ENCODE measurements at places on chromosomes 6 and 20.
A peak's percentile ranks its signal among the peaks of the same experiment; 100 is the strongest.

- no peak for DNase-seq
Measured at GRCh38 chr6:157170535-157170934, 152.8 kb downstream of the TMEM242 start.

DNA sequence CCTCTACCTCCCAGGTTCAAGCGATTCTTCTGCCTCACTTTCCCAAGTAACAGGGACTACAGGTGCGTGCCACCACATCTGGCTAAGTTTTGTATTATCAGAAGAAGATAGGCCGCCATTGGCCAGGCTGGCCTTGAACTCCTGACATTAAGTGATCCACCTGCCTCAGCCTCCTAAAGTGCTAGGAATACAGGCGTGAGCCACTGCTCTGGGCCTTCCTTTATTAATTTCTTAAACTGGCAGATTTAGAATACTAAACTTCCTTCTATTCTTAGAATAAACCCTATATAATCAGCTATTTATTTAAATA lies 86.6 kb downstream of the HFE start:
- DNase-seq: no peak

- DNase-seq: no peak
Measured at GRCh38 chr6:219019-219570, 73.2 kb upstream of the DUSP22 start.

DNA sequence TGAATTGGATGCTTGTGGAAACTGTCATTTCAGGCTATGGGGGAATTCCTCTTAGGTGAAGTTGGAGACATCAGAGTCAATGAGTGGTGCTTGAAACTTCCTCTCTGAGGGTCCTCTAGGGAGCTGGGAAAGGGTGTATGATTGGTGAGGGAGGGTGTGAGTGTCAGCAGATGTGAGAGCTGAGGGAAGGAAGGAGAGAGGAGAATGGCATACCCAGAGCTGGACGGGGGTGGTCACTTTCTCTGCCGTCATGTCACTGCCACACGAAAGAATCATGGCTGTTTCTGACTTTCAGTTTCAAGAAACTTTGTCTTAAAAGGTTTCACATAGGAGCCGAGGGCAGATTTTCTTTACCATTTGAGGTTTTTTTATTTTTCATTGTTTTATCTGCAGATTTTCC lies 50.3 kb downstream of the DEK start:
- peak; percentile 35 for DNase-seq

- DNase-seq: no peak
Measured at GRCh38 chr20:57503035-57503658, 21.8 kb downstream of the CTCFL start.

GRCh38 chr6:157823001-157823527 lies at the start of gene SNX9:
Gene SNX9, plus strand, starts transcription at chr6:157823246. Its CDS starts 189 bp downstream, at chr6:157823435.
- peak; percentile 81 for DNase-seq

- DNase-seq: no peak
Measured at GRCh38 chr6:104521176-104521575, 338.5 kb downstream of the HACE1 start.

GRCh38 chr20:42906120-42906519 lies 283.6 kb downstream of the PTPRT start:
- no peak for DNase-seq

DNA sequence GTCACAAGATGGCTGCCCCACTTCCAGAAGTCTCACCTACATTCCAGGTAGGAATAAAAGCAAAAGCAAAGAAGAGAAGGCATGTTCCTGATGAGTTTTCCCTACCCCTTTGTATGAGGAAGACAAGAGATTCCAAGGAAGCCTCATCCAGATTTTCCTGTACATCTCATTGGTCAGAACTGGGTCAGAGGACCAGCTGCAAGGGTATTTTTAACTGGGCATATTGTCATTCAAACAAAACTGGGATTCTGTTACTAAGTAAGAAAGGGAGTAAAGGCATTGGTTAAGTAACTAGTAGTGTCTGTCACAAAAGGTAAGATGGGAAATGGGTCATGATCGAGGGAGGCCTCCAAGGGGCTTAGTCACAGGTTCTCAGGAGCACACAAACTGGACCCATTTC lies 28.2 kb upstream of the RIMS4 start:
- no peak for DNase-seq

GRCh38 chr20:47493963-47494293 lies 7.8 kb upstream of the NCOA3 start:
- no peak for DNase-seq

DNA sequence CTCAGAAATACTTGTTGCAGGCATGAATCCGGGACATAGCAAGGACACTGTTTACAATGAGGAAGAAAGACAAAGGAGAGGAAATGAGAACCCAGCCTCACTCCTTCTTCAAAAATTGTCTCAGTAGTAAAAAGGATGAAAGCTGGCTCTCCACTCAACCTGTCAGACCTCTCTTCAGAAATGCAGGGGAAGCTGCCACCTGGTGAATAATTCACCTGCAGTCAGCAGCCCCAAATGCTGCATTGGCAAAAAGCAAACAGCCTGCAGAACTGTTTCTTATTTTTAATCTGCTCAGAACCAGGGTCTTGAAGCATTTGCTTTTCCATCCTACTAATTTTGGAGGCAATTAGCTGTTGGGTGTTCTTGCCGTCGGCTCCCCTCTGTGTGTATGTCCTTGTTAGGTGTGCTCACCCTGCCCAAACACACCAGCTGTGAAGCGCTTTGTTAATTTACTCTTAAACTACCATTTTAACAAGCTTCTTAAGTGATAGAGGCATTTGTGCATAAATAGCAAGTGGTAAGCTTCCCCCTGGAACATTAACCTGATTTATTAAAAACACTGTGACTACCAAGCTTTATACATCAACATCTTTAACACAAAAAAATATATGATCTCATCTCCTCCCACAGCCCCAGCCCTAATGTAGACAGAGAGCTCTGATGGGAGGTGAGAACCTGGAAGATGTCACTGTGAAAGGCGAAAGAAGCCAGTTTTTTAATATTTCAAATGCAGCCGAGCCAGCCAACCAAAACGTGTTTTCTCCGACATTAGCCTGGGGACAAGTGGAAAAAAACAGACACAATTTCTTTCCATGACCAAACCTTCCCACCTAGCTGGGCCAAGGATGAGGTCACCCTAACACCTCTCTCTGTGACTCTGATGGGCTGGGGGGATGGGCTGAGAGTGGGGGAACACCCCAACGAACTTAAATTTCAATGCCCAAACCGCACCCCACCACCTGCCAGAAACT lies 451.0 kb upstream of the SULF2 start:
- DNase-seq: no peak

DNA sequence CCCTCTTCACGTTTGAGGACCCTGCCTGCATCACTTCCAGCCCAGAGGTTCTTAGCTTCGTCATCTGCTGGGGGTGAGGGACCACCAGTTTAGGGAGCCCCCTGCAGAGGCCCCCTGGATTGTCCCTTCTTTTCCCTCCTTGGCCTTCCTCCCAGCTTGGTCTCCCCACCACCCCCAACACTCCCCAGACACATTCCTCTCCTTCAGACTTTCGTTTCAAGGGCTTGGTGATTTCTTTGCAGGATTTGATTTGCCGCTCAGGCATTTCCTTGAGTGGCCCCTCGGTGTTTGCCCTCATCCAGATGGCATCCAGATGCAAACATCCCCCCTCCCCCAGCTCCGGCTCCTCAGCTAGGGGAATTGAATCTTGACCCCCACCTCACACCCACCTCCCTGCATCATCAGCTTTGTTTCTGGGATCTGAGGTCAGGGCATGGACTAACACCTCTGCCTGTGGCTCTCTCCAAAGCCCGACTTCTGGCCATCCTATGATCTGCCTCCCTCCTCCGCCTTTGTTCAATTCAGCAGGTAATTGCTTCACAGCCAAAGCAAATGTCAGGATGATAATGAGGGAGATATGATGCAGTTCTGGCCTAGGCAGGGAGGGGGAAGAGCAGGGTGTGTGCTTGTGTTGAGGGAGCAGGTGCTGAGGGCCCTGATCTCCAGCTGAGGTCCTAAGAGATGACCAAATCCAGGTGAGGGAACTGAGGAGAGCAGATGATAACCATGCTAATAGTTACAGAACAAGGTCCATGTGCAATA lies 141.5 kb downstream of the VEGFA start:
- no peak for DNase-seq

DNA sequence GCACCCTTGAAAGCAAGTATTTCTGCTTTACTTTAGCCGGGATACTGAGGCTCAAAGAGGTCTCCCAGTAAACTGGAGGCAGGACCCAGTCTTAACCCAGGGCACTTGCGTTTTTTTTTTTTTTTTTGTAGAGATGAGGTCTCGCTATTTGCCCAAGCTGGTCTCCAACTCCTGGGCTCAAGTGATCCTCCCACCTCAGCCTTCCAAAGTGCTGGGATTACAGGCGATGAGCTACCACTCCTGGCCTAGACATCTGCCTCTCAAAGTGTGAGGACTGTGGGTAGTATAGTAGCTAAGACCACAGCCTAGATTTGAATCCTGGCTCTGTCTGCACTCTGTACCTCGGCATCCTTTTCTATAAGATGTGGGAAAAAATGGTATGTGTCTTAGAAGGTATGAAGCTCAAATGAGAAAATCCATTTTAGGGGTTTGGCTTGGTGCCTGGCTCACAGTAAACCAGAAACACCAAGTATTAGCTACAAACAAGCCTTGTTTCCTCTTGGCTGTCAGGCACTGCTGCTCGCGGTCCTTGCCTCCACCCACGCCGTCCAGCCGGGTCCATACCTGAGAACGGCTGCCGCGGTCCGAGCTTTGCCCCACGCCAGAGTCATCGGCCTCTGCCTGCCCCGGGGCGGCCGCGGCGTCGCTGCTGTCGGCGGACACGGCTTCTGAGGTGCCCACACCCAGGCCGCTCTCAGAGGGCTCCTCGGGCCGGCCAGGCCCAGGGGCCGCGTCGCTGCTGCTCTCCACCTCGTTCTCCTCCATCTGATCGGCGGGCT lies 1.2 kb downstream of the ZNF335 start:
- DNase-seq: peak; percentile 51

DNA sequence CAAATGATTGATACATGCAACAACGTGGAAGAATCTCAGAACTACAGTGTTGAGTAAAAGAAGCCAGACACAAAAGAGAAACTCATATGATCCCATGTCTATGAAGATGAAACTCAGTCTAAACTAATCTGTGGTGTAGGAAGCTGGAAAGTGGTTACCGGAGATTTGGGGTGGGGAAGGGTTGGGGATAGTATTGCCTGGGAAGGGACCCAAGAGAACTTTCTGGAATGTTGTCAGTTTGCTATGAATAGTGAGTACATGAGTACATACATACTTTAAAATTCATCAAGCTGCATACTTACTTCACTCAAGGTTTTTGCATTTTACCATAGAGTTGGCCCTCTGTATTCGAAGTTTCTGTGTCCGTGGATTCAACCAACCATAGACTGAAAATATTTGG lies 106.0 kb downstream of the SAMD5 start:
- DNase-seq: no peak

- DNase-seq: no peak
Measured at GRCh38 chr20:20823476-20823881, 111.0 kb upstream of the RALGAPA2 start.

DNA sequence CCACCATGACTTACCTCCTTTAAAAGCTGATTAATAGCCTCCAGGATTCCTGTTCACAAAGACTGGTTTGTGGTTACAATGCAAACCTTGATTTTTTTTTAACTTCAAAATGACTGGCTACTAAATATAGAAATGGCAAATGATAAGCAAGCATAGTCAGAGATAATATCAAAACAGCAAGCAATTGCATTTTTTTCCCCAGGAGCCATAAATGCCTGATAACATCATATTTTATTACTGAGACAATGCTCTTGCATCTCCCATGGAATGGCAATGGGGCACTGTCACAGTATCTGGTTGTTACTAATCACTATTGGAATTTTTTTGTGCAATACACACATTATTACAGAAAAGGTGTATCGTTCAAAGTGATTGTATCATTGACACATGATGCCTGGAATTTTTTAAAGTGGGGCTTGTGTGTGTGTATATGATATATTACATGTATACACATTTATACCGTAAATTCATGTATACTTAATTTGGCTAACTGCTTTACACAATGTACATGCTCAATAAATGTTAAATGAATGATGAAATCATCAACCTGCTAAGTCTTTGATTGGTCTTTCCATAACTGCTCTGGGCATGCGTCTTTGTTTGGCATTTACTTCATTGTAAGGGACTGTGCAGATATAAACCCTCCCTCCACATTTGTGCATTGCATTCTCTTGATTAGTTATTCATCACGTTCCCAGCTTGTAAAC lies 980 bp upstream of the SALL4 start:
- no peak for DNase-seq

DNA sequence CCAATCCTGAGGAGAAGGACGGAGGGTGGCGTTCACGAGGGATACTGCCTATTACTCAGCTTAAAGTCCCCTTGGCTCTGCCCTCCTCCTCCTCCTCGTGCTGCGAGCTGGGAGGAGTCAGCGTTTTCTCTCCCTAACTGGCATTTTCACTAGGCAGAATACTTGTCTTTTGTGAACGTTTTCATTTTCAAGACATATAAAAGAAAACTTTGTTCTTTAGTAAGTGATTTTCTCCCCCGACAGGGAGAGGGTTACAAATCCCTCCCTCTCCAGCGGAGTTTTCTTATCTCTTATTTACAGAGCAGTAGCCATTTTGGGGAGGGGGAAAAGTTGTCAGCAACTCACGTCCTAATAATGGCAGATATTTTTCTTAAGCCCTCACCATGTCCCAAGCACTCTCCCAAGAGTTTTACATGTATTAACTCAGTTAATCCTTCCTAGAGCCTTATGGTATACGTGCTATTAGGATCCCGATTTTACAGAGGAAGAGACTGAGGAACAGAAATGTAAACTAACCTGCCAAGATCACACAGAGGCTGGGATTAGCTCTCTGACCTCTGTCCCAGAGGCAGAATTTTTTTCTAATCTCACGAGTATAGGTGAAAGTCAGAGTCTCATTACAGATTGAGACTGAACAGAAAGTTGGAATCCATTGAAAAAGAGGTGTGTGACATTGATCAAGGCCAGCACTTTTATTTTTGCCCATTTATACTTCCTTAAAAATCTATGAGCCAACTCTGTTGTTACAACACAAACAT lies 30.0 kb upstream of the ZNF217 start:
- peak; percentile 59 for DNase-seq

GRCh38 chr20:34891166-34892062 lies 15.0 kb downstream of the ACSS2 start:
- DNase-seq: peak; percentile 60

DNA sequence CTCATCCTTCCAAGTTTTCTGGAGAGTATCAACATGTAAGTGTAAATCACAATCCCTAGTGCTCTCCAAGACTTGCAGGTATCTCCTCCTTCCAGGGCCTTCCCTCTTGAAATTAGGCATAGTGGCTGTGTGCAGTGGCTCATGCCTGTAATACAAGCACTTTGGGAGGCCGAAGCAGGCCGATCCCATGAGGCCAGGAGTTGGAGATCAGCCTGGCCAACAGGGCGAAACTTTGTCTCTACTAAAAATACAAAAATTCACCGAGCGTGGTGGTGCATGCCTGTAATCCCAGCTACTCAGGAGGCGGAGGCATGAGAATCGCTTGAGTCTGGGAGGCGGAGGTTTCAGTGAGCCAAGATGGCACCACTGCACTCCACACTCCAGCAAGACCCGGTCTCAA lies 9.4 kb upstream of the ANGPT4 start:
- no peak for DNase-seq

GRCh38 chr20:37395921-37396415 lies 50.0 kb downstream of the SRC start:
- DNase-seq: no peak

Data from activated CD4-positive, alpha-beta memory T cell treated with anti-CD3 and anti-CD28 coated beads for 36 hours (primary cell).